ENCODE measurements at places on chromosomes 6 and 20.
A peak's percentile ranks its signal among the peaks of the same experiment; 100 is the strongest.

DNA sequence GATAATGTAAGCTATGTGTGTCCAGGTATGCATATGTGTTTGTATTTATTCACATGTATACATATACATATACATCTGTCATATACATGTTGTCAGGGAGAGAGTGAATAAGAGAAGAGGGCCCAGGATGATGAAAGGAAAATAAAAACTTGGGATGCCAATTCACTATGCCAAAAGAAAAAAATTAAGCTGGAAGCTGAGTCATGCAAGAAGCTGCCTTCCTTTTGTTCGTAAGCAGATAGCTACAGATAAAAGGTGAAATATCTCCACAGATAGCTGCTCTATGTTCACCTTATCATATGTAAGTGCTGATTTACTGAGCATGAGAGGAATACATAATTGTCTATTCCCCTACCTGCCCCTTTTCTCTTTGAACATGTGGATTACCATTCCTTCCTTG, 579.9 kb downstream of the EPM2A start:
- DNase-seq, result no peak

GRCh38 chr20:20593447-20594170, 118.8 kb downstream of the RALGAPA2 start:
- DNase-seq, result peak; percentile 85

GRCh38 chr6:15384901-15385300, 139.0 kb downstream of the JARID2 start:
- DNase-seq, result no peak

DNA sequence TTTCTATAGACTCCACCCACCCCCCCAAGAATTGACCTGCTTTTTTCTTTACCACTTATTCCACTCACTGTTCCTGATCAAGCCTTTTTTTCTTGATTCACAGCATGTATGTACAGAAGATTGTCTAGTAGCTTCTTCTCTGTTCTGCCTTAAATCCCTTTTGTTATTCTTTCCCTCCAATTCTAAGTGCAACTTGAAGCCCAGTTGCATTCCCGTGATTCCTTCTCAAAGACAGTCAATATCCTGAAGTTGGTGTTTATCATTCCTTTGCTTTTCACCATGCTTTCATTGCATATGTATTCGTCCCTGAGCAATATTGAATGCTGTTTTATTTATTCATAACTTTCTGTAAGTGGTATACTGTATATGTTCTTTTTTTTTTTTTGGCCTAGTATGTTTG, 21.0 kb downstream of the XRN2 start:
- no peak for DNase-seq

GRCh38 chr20:47007826-47008655, 113.4 kb downstream of the EYA2 start:
- DNase-seq, result no peak

DNA sequence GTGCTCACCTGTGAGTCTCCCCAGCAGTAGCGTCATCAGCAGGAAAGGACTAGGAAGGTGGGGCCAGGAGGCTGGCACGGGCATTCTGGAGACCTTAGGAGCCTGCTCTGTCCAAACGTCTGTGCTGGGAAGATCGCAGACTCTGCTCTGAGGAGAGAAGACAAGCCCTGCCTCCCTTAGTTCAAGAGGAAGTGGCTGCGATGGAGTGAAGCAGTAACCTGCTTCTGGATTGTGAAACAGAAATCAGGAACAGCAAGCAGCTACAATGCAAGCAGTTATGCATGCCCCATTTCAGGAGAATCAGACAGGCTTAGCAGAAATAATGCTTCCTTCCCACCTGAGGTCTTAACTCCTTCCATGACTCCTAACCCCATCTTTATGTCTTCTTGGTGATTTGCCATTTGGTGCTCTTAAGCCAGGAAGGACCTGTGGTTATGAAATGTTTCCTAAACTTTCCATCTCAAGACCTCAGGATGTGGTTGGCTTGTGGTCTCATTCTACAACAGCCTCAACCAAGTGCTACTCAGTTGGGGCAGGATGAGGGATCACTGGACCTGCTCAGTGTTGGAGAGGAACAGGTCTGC, at the start of gene SIRPB1:
SIRPB1 (minus strand) TSS at position 149 of the 584 bp plus-strand sequence; CDS start at position 84, 65 bp downstream.
- no peak for DNase-seq

DNA sequence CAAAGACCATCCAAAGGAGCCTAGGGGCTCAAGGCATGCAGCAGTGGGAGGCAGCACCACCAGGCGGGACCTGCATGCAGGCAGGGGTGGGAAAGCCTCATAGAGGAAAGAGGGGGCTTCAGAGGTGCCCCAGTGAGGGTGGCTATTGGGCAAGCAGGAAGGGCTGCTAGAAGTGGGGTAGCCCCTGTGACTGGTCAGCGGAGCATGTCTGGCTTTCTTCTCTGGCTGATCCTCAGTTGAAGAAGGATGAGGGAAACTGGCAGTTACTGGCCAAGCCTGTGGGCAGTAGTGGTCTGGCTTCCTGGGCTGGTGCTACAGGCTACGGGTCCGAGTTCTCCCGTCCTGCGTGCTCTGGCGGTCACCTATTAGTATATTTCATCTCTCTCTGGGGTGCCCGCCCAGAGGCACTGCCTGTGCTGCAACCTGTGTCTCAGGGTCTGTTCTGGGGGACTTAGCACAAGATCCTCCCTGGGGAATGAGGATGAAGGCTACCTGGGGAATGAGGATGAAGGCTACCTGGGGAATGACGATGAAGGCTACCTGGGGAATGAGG, 35.9 kb upstream of the CST7 start:
- DNase-seq, result no peak

DNA sequence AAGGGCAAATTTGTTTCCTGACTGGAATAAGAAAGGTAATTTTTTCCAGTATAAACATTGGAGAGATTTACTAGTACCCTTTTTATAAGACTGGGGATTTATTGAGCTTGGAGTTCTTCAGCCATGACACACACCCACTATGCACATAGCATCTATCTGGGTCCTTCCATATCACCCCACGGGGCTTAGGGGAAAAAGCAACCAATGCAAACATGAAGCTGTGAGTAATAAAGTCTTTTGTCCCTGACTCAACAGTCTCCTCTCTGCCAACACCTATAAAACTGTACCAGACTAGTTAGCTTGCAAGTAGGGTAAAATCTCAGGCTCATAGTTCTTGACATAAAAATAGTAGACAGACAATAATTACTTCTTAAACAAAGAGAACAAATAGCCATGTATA, 23.4 kb downstream of the COL21A1 start:
- DNase-seq, result no peak

DNA sequence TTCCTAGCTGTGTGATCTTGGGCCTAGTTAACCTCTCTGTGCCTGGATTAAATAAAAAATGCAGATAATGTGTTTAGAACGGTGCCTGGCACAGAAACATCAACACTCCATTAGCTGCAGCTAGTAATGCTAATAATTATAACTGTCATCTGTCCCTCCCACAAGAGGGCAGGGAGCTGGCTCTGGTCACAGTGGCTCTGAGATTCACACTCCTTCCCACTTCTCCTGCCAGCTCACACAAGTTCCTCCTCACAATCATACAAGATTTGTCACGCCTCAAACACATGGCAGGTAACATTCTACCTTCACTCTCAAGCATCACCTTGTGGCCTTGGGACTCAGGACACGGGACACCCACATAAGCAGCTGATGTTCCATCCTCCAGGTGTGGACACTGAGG, 2.4 kb downstream of the ADA start:
- no peak for DNase-seq

DNA sequence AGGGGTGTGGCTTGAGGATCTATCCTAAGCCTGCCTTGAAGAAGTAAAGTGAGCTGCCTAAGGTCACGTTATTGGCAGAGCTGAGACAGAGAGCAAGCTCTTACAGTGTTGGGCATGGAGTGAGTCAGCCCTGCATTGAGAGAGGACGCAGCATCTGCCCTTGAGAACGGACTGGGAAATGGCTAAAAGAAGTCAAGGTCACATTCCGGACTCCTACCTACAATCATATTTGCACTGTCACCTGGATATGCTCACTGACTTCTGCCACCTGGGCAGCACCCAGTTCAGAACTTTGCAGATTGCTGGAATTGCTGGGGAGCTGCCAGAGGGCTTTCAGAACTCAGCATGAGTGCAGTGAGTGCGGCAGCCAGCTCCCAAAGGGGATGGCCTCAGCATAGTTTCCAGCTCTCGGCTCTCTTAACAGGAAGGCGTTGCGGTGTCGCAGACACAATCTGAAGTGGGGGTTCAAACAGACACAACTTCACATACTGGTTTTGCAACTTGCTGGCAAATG, 199.3 kb upstream of the SGK1 start:
- no peak for DNase-seq

DNA sequence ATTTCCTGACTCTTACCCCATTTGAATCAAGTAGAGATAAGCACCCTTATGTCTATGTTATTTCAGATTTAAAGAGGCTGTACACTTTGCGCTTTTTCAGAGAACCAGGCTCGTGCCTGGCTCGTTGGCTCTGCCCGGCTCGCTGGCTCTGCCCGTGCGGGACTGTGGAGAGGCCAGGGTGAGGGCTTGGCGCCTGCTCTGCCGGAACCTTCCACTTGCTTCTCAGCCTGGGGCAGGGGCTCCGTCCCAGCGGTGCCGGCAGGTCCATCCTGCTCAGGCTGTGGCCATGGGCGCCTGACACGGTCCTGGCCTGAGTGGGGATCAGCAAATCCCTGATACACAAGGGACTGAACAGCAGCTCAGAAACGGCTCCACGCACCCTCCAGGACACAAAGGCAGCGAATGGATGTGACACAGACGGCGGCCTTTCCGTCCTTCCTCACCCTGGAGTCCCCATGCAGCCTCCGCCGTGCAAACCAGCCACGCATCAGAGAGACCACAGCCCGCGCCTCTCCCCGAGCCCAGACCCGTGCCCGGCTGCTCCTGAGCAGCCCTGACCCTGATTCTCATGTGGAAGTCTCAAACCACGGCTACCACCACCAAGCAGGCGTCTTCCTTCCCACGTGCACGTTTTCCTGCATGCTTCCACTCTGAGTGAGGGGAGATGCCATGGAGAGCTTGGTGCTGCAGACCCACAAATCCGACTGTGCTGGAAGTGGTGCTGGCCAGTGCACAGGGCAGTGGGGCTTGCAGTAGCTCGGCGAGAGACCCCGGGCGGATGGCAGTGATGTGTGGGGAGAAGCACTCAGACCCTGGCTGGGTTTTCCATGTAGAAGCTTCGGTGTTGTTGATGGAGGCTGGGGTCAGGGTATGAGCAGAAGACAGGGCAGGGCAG, 233.9 kb downstream of the ERMARD start:
- DNase-seq, result no peak

DNA sequence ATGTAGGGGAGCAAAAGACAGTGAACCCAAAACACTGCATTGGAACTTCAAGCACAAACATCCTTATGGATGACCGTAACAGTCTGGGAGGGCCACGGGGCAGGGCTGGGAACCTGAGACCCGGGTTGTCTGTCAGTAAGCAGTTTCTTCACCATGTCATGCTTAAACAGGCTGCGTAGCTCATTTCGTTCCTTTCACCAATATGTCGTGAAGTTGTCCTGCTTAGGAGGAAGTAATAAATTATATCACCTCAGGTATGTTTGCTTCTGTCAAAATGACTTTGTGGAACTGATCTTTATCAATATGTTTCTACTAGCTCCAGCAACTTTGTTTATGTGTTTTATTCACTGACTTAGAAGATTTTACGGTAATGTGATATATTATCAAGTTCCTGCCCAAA, 12.4 kb upstream of the MAK start:
- peak; percentile 92 for DNase-seq

GRCh38 chr20:19785983-19786285, 27.9 kb downstream of the RIN2 start:
- no peak for DNase-seq

GRCh38 chr20:25525867-25526266, 59.5 kb downstream of the NINL start:
- no peak for DNase-seq

DNA sequence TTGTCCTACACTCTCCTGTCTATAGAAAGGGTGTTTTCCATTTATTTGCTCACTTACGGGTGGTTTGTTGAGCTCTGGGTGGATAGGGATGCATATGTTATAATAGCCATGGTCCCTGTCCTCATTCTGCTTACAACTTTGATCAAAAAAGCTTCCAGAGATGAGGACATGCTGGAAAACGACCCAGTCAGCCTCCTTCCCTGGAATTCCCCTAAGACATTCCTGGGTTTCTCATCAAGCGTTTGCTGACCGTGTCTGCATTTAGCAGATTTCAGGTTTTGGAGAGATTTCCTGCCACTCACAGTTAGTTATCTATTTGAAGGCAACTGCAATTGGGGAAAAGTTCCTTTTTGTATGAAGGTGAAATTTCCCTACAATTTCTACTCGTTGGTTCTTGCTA, 152.8 kb upstream of the AFDN start:
- no peak for DNase-seq

GRCh38 chr6:109050012-109050411, 44.6 kb downstream of the SESN1 start:
- no peak for DNase-seq

GRCh38 chr6:36755435-36756348, 58.1 kb downstream of the RAB44 start:
- peak; percentile 46 for DNase-seq

DNA sequence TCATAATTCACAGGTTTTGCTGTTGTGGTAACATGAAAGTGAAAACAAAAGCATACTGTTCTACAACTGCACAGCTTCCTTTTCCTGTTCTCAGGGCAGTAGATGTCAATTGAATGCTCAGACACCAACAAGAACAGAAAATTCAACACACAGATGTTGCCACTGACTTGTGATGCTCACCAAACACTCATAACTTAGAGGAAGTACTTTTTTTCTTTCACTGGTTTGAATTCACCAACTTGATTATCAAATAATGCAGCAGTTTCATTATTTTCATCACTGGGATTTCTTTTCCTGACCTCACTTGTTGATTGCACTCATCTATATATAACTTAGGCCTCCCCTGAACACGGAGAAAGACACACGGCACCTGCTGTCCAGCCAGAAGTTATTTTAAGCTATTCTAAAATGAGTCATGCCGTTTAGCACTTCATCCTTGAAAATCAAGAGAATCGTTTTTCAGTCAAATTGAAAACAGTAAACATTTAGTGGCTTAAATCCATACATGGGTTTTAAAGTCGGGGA, 949 bp downstream of the TXLNB start:
- DNase-seq, result no peak

- no peak for DNase-seq
These were observed 566.4 kb upstream of the MAN1A1 start for GRCh38 chr6:119915971-119916370.

DNA sequence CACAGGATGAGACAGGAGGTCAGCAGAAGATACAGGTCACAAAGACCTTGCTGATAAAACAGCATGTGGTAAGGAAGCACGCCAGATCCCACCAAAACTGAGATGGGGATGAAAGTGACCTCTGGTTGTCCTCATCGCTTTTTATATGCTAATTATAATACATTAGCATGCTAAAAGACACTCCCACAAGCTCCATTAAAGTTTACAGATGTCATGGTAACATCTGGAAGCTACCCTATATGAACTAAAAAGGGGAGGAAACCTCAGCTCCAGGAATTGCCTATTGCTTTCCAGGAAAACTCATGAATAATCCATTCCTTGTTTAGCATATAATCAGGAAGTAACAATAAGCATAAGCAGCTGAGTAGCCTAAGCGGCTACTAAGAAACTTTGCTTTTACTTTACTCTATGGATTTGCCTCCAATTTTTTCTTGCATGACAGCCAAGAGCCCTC, 8.4 kb upstream of the RIN2 start:
- DNase-seq, result no peak

Data from T47D (cell line).